ENCODE measurements at places on chromosomes 12 and 14.

DNA sequence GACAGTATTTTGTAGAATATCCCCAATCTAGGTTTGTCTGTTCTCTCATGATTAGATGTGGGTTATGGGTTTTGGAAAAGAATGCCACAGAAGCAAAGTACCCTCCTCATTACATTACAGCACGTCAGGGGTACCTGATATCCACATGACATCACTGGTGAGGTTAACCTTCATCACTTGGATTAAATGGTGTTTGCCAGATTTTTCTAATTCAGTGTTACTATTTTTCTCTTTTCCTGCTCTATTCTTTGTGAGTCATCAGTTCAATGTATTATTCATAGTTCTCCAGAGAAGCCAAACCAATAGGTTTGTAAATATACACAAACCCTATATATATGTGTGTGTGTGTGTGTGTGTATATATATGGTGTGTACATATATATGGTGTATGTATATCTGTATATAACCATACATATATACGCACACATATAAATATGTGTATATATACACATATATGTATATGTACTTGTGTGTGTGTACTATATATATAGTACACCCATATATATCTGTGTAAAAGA is 131.4 kb downstream of the LMNTD1 start:
- DNase-seq, result no peak

GRCh38 chr14:69673578-69674305 is 62.3 kb downstream of the SUSD6 start:
- no peak for DNase-seq

GRCh38 chr14:86774916-86775315 is 1218.1 kb downstream of the GALC start:
- no peak for DNase-seq

- DNase-seq, result no peak
Measured at GRCh38 chr12:91361864-91362263, 179.2 kb upstream of the DCN start.

DNA sequence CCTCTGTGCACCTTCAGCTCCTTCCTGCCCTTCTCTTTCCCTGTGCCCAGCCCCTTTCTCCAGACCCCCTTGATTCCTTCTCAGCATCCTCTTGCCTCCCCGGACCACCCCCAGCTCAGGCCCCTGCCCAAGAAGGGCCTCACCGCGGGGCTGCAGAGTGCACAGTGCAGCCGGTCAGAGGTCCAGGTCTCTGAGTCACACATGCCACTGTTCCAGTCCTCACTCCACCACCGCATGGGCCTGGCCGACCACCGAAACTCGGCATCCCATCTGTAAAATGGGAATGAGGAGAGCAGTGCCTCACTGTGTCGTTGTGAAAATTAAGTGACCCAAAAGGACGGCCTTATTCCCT is 13.3 kb downstream of the BDKRB1 start:
- no peak for DNase-seq

DNA sequence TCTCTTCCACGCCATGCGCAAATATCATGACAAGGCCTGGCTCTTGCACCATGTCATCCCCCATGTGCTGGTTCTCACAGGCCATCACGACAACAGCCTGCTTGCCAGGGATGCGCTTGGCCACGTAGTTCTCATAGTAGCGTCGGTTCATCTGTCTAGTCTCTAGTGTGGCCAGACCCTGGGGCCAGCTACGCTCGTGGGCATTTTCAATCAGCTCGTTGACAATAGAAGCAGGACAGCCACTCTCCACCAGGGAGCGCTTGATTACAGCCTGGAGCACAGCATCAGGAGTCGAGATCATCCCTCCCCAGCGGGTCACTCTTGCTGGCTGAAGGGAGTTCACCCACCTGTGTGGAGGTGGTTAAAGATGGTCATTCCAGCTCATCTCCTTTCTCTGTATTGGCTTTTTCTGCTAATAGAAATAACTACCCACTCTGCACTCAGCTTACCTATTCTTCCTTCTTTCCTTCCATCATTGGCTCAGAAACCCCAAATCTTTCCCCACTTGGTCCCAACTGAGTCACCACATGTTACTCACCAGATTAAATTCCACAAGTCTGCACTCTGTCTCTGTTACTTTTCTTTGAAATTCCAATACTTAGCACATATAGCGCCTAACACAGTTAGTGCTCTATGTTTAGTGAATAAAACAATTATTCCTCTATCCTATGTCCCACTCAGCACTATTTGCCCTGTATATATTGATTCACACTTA is 15.1 kb downstream of the RNF41 start:
- DNase-seq, result no peak

DNA sequence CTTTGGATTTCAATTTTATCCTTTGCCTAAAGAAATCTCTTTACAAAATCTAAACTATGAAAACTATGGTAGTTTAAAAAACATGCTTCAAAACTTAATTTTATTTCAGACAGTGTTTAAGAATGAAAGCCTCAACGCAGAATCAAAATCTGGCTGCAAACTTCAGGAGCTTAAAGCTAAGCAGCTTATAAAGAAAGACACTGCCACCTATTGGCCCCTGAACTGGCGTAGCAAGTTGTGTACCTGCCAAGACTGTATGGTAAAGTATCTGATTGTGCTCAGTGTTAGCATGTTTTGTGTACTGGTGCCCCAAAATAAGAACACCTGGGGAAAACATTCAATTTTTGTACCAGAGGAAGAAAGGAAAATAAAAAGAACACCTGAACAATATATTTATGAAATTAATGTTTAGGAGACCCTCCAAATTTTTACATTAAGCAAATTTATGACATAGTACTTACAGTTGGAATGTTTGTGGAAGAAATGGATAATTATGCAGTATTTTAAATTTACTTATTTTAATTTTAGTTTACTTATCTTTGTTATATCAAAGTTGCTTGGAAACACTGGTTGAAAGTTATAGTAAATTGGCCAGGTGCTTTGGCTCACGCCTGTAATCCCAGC is 12.2 kb downstream of the UBR7 start:
- DNase-seq, result no peak

- no peak for DNase-seq
Measured at GRCh38 chr14:37168721-37169120, 3.7 kb downstream of the SLC25A21 start.

DNA sequence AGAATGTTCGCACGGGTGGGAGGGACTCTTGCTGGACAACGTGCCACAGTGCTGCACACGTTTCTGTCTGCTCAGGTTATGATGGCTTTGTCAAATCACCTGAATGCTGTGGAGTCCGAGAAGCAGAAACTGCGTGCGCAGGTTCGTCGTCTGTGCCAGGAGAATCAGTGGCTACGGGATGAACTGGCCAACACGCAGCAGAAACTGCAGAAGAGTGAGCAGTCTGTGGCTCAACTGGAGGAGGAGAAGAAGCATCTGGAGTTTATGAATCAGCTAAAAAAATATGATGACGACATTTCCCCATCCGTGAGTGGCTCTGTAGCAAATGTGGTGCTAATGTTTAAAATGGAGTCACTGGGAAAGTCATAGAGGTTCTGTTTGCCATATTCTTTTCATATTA is 28.5 kb downstream of the KLC1 start:
- DNase-seq, result no peak

DNA sequence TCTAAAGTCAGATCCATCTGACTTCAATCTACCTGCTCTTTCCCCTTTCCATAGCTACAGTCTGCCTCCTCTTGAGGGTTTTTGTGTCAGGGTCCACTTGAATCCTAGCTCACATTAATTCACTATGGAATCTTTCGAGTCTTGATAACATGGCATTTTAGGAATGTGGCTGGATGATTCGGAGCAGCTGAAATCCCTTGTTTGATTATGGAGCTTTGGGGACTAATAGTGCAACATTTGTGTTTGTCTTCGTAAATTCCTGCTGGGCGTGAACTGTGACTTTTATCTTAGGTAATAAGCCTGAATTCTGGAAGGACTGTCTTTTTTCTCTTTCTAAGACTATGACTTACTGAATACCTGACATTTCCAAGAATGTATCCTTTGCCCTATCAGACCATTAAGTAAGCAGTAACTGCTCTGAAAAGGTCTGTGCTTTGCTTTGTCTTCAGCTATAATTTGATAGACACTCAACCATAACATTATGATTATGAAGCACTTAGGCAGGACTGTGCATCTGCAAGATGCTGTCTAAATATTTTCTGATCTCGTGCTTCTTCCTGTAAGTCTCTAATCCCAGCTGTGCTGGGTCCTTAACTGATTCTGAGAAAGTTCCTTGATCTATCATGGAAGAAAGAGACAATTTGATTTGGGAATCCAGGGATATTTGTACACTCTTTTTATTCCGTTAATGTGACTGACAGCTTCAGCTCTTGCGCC is 19.0 kb upstream of the PELI2 start:
- DNase-seq, result no peak

DNA sequence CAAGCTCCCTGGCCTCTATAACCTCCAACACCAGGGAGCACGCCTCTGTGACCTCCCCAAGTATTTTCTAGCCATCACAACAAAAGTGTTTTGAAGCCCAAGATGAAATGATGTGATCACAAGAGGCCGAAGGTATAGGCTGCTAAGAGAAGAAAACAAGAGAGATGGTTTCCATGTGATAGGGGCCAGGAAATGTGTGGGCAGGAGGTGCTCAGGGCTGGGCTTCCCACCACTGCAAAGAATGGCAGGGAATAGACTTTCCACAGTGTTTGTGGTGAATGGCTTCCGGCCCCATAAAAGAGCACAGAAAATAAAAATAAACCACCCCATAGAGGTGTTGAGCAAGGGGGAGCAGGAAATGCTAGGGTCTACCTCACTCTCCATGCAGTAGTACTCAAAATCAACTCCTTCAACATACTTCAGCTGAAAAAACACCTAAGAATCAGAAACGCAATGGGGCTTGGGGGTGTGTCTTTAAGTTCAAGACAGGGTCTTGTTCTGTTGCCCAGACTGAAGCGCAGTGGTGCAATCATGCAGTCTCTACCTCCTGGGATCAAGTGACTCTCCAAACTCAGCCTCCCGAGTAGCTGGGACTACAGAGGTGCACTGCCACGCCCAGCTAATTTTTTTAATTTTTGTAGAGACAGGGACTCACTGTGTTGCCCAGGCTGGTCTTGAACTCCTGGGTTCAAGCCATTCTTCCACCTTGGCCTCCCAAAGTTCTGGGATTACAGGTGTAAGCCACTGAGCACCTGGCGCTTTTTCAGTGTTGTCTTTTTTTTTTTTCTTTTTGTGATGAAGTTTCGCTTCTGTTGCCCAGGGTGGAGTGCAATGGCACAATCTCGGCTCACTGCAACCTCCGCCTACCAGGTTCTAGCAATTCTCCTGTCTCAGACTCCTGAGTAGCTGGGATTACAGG is 27.1 kb downstream of the DAD1 start:
- peak; percentile 61 for DNase-seq

GRCh38 chr12:53069621-53070410 is 9.4 kb downstream of the SPRYD3 start:
- no peak for DNase-seq

DNA sequence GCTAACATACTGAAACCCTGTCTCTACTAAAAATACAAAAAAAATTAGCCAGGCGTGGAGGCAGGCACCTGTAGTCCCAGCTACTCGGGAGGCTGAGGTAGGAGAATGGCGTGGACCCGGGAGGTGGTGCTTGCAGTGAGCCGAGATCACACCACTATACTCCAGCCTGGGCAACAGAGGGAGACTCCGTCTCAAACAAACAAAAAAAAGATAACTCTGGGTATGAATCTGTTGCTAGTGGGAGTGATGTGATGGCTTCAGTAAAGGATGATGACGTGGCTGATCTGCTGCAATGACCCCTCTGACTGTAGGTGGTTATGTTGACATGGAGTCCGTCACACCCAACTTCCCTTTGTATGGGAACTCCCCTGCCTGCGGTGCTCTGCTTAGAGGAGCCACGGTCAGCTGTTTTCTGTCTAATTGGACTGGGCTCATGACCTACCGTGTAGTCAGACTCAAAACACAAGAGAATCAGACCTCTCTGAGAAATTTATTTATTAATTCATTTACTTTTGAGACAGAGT is 59.1 kb upstream of the MED13L start:
- no peak for DNase-seq

DNA sequence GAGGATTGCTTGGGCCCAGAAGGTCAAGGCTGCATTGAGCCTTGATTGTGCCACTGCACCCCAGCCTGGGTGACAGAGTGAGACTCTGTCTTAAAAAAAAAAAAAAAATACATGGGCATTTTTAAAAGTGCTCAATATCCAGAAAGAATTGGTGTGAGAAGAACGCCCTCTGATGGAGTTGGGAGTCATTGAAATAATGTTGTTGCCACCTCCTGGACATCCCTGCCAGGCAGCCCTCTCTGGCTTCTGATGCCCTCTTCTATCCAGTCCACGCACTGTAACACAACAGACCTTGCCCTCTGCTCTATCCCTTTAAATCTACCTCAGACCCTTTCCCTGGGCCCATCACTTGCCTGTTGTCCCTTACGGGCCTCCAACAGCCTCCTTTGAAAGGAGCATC is 4.9 kb downstream of the PTGDR start:
- DNase-seq, result no peak

- DNase-seq, result no peak
Measured at GRCh38 chr12:65811968-65812700, 12.1 kb upstream of the HMGA2 start.

DNA sequence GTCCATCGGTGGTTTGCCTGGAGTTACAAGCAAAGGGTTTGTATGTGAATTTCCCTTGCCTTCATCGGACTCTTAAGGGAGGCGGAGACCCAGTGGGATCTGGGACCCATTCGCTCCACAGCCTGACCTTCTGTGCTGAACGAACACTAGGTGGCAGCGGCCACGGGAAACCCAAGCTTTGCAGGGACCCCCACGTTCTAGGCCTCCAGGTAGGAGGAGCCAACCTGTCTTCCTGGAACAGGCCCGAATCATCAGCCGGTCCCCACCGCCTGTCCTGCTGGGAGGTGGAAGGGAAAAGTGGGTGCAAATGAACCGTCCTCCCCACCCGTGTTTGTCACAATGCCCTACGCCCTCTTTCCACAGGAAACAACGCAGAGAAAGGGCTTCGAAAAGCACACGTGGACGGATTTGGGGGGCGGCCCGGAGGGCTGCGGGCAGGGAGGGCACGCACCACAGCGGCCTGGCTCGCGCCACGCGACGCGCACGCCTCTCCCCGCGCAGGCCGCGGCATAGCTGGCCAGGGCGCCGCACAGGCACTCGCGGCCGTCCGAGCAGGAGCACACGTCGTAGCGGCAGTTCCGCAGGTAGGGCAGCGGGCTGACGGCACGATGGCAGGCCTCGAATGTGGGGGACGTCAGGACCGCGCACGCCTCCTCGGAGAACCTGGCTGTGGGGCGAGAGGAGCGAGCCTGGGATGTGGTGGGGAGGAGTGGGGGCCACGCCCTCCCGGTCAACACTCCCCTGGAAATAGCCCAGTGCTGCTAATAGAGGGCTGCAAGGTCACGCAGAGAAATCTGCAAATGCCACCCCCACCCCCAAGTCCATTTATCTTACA is 67.8 kb downstream of the VWF start:
- DNase-seq, result no peak

Data from stimulated activated CD8-positive, alpha-beta memory T cell treated with anti-CD3 and anti-CD28 coated beads, Interleukin-4, amount 100 ng/mL, for 4 hours (primary cell).